ENCODE measurements at places on chromosomes 7 and 10. TPM values are rescaled to one million over a fixed set of nuclear protein-coding genes. Genes with fewer than 3 reads are reported as not detected.

The GFRA1 gene
- 0.61 TPM for total RNA-seq

The CISD1 gene
- 42.7 TPM for total RNA-seq

The PIP gene
- total RNA-seq, result not detected

The SYT15B gene
- 3.0 TPM for total RNA-seq

The SPAM1 gene
- total RNA-seq, result not detected

The MCM10 gene
- total RNA-seq, result 1.3 TPM

The CHN2 gene
- total RNA-seq, result 13.4 TPM

The DUSP5 gene
- 12.4 TPM for total RNA-seq

The SEC31B gene
- total RNA-seq, result 13.8 TPM

The LRRN3 gene
- total RNA-seq, result 68.9 TPM

The DDC gene
- total RNA-seq, result 1.4 TPM

The KIF11 gene
- total RNA-seq, result 1.4 TPM

The LRRTM3 gene
- total RNA-seq, result 0.23 TPM

The SHH gene
- total RNA-seq, result 12.0 TPM

The ANXA8 gene
- 2.2 TPM for total RNA-seq

The CCDC71L gene
- total RNA-seq, result 26.7 TPM

The TTYH3 gene
- 50.0 TPM for total RNA-seq

The PDZD7 gene
- not detected for total RNA-seq

The TMEM270 gene
- total RNA-seq, result not detected

The SLC13A4 gene
- not detected for total RNA-seq

The ZNF862 gene
- total RNA-seq, result 9.2 TPM

The CRPPA gene
- total RNA-seq, result 2.4 TPM

The ELN gene
- total RNA-seq, result 20.0 TPM

The CCL24 gene
- 4.0 TPM for total RNA-seq

The OPN4 gene
- total RNA-seq, result not detected

The SFTPA1 gene
- total RNA-seq, result not detected

The CALHM1 gene
- not detected for total RNA-seq

The WAPL gene
- total RNA-seq, result 40.0 TPM

The ZNF485 gene
- 1.7 TPM for total RNA-seq

The FAM221A gene
- total RNA-seq, result 3.6 TPM

The TRPV5 gene
- total RNA-seq, result not detected

Data from adrenal gland (tissue), 19 donors.